ENCODE measurements at places on chromosomes 4 and X.

DNA sequence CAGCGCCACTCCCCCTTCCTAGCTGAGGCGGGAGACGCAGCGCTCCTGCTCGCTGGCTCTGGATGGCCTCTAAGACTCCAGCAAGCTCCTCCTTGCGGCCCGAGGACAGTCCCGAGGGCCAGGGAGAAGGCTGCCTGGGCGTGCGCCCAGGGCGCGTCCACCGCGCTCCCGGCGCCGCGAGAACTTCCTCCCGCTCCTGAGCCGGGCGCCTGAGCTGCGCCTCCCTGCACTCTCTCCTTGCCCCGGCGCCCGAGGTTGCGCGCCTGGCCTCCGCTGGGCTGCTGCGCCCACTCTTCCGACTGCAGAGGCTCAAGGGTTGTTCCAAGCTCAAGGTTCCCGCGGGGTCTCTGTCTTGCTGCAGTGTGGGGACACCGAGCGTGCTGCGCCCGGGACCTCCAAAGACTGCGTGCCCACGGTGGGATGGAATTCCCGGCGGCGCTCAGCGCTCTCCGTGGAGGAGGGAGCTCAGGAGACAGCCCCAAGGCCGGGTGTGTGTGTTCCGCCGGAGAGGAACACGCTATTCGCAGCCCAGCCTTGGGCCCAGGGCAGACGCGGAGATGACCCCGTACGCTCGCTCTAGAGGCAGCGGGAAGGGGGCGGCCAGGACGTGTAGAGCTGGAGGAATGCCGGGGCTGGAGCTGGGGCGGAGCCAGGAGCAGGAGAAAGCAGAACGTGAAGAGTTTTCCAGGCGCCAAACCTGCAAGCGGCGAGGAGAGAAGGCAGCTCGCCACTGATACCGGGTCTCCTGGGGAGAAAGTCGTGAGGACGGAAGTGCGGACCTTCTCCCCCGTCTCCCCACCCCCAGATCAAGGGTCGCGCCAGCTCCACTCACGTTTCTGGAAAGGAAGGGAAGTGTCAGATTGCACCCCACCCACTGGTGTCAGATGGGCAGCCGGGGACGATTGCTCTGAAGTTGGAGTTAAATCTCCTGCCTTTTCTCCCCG is at the start of gene ARHGAP6:
ARHGAP6 (minus strand) TSS at position 753 of the 944 bp plus-strand sequence. CDS start 1,092 bp downstream, outside the sequence.
- DNase-seq = no peak

- no peak for DNase-seq
Observed at GRCh38 chr4:52843958-52844357, 18.2 kb upstream of the RASL11B start.

DNA sequence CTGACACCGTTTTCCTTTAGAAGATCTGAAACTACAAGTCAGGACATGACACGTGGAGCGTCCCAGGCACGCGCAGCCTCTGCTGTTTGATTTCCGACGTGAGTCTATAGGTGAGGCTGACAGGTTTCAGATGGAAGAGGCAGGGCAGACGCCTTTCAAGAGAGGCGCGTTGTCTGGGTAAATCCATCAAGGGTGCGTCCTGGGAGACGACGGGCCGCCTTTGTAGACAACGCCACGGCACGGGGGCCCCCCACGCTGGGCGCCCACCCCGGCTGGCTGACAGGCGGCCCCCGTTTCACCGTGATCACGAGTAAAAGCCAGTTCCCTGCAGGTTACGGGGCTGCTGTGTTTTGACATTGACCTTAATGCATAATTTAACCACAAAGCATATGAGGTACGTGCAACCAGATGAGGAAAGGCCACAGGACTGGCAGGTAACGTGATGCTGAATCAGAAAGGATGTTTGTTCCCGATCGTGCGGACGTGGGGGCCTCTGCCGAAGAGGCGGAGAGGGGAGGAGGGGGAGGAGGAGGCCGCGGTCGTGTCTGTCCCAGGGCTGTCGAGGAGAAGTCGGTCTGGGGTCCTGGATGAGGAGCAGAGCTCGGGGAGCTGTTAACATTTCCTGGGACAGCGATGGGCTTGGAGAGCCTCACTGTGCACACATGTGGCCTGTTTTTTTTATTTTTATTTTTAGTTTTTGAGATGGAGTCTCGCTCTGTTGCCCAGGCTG is 51.1 kb upstream of the PPP2R3B start:
- DNase-seq = no peak

DNA sequence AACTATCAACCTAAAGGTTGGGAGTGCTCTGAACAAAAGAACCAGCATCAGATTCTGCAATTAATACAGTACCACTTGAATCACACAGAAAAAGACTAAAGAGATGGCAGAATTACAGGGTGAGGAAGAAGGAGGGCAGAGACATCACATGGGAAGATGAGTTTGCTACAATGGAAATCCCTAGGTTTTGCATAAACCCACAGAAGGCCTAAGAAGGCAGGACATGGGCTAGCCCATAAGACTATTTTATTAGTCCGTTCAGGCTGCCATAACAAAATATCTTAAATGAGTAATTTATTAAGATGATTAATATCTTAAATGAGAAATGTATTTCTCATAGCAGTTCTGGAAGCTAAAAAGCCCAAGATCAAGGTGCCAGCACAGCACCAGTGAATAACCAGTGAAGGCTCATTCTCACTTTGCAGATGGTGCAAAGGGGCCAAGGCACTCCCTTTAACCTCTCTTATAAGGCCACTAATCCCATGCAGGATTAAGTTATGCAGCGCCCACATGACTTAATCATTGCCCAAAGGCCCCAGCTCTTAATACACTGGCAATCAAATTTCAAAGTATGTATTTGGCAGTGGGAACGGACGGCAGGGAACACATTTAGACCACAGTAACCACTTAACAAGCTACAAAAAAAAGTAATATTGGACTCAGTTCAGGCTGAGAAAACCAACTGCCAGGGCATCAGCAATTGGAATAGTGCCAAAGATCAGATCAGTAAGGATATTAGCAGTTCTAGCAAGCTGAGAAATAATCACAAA is 47.6 kb upstream of the NEUROG2 start:
- no peak for DNase-seq

GRCh38 chr4:118268780-118269179 is 84.0 kb downstream of the PRSS12 start:
- no peak for DNase-seq

GRCh38 chr4:4225915-4226605 is 669 bp downstream of the OTOP1 start:
- DNase-seq = no peak

DNA sequence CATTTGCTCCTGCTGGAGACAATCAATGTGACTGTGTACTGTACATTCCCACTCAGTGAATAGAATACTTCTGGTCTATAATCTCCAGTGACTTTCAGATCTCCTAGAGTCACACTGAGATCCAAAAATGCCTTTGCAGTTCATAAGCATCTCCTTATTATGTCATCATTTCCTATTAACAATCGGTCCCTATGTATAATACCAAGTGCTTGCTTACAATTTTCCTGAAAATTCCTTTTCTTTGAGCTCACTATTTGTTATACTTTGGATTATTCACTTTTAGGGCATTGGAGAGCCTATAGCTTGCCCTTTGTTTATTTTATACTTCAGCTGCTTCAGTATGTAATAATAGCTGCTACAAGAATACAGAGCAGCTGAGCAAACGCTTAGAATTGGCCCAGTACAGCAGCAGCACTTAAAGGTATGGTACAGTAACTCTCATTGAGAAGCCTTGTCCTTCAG is 313.0 kb downstream of the DCTD start:
- DNase-seq = no peak

DNA sequence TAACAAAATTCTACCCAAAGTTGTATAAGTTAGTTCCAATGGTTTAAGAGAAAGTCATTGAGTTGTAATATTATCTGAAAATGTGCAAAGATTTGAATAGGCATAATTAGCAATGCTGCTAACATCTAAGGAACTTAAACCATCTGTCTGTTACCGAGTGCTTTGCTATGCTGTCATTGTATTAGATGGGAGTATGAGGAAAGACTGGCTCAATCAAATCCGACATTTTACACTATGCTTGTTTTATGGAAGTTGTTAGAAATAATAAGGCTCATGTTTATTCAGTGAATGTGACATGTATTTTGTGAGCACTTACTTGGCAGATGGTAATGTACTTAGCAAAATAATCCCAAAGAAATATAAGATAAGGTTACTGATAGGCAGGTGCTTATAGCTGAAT is 1715.1 kb downstream of the PCDH7 start:
- no peak for DNase-seq

- no peak for DNase-seq
Observed at GRCh38 chrX:105460376-105460775, 239.9 kb upstream of the TEX13A start.

DNA sequence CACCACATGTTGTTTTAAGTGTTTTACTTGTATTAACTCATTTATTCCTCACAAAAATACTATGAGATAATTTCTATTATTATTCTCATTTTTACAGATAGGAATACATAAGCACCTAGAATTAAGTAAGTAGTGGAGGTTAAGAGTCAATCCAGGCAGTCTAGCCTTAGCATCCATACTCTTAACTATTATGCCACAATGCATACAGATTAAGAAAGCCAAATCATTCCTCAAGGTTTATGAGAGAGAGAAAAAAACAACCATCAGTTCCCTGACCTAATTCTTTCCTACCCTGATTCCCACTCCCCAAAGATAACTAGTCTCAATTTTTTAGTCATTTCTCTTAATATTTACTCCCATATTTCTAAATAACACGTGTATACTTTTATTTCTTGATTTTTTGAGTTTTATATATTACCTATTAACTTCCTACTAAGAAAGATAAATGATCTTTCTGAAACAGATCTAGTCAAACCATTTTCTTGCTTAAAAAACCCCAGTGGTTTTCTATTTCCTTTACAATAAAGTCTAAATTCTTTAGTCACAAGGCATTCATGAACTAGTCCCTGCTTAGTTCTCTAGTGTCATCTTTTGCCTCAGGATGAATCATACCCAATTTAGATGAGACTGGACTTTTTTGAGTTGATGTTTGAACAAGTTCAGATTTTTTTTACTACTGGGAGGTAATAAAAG is 16.0 kb downstream of the UBA6 start:
- no peak for DNase-seq

- DNase-seq = no peak
Observed at GRCh38 chr4:106186201-106186600, 129.8 kb downstream of the TBCK start.

DNA sequence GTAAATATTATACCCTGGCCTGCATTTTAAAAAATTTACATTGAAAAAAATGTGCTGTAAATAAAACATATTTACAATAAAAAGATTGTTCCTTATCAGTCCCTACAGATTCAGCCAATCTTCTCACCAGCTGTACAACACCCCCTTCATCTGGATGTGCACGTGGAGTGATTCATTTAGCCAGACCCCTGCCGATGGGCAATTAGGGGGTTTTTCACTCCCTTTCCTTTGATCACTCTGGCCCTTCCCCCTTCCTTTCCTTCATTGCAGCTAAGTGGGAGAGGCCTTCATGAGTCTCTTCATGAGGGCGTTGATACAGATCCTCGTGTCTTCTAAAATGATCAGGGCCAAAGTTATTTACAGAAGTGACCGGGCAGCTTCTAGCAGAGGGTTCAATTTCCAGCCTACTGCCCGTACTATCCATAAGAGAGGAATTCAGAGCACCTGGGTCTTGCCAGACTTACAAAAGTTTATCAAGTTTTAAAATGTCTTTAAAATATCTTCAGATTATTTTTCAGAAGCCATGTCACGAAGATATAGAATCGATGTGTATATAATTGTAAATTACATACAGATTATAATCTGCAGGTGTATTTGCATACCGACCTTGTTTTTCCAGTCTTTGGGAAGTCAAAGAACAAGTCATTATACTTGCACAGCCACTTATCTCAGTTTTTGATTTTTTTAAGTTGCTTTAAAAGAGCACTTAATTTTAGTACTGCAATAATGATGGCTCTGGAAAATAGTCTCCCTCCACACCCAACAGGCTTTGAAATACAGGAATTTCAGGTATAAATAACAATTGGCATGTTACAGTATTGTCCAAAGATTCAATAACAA is 21.4 kb upstream of the RASL11B start:
- DNase-seq = no peak

DNA sequence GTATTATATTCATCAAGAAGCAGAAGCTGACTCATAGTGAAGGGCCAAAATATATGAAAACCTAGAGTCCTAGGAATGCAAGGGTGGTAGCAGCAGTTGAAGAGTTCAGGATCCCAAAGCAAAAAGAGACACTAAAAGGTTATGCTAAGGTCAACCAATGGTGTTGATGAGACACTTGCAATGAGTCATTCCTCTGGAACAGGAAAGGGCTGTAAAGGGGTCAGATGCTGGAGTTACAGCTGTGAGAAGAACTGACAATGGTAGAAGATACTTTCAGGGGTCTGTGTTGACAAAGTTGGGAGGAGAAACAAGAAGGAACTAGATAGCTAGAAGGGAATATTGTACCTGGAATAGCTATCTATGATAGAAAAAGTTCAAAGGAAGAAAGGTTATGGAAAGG is 47.5 kb downstream of the ZGRF1 start:
- no peak for DNase-seq

GRCh38 chr4:120209706-120210105 is 143.1 kb upstream of the MAD2L1 start:
- DNase-seq = no peak

DNA sequence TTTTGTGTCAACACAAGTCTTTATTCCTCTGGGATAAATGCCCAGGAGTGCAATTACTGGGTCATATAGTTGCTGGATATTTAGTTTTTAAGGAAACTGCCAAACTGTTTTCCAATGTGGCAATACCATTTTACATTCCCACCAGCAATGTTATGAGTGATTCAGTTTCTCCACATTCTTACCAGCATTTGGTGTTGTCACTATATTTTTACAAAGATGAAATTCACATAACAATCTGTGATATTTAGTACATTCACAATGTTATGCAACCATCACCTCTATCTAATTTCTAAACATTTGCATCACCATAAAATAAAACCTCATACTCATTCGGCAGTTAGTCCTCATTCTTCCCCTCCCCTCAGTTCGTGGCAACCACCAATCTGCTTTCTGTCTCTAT is 75.0 kb downstream of the MAMLD1 start:
- no peak for DNase-seq

- DNase-seq = no peak
Observed at GRCh38 chr4:40918330-40918729, 168.6 kb downstream of the NSUN7 start.

DNA sequence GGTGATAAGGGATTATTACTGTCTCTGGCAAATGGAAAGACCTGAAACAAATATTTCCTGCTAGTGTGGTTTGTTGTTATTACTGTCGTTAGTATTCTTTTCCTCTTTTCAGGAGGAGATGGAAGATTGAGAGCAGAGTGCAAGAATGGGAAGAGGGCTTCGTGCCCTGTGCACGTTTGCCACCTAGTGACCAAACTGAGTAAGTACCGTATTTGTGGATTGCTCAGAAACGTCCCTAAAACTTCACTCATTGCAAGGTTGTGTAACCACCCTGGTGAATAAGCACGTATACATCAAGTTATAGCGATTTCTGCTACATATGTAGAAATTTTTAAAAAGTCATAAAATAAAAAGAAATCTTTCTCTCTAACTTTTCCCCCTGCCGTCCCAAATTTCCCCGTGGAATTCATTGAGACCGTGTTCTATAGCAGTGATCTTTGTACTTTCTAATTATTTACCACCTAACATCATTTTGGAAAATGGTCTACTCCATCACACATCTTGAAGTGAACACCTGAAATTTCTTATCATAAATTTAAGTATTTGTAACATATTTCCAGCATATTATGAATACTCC is 24.3 kb downstream of the LINC00632 start:
- DNase-seq = no peak

- DNase-seq = peak; percentile 1
Observed at GRCh38 chr4:174521800-174522182, 497 bp downstream of the HPGD start.

- DNase-seq = no peak
Observed at GRCh38 chr4:130705023-130705422, 1609.1 kb downstream of the C4orf33 start.

Measured in activated CD4-positive, alpha-beta T cell treated with anti-CD3 and anti-CD28 coated beads, Interleukin-2, amount 50 U/mL, for 48 hours (primary cell).